ENCODE measurements at places on chromosomes 4 and X.

- DNase-seq: no peak
Measured at GRCh38 chr4:189355590-189355989, 585.1 kb upstream of the FRG1 start.

DNA sequence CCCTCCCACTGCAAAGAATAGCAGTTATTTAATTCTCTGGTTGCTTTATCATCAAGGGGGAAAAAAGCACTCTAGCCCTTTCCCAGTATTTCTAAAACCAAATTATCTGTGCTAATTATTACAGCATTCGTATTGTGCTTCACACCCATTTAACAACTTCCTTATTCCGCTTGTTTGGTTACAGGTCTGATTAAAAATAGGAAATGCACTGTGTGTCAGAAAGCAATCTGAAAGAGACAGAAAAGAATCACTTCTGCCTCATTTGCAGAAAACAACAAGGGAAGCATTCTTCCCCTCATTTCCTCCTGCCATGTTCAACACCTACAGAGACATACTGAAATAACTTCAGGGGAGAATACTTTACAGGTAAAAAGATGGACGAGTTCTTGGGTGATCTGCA lies 114.9 kb upstream of the MAP3K15 start:
- no peak for DNase-seq

DNA sequence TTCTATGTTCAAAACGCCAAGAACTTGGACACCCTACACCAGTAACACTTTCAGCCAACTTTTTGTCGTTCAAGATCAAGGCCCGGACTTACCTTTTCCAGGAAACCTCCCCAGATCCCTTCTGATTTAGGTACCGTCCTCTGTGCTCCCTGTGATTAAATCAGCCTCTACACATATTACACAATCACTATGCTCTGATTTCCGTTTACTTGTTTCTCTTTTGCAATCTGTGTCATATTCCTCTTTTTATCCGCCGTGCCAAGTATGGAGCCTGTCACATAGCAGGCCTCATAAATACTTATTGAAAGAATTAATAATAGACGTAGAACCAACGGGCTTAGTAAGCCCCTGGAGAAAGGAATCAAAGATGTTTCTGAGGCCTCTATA lies 722 bp upstream of the TMEM33 start:
- no peak for DNase-seq

- no peak for DNase-seq
Measured at GRCh38 chr4:66564901-66565651, 894.8 kb upstream of the EPHA5 start.

- DNase-seq: no peak
Measured at GRCh38 chr4:72301759-72302158, 267.3 kb downstream of the ADAMTS3 start.

- DNase-seq: no peak
Measured at GRCh38 chrX:110417128-110417527, 58.5 kb downstream of the RTL9 start.

- DNase-seq: no peak
Measured at GRCh38 chr4:56348576-56348975, 38.7 kb downstream of the AASDH start.

GRCh38 chr4:145716200-145716599 lies 36.3 kb downstream of the C4orf51 start:
- no peak for DNase-seq

DNA sequence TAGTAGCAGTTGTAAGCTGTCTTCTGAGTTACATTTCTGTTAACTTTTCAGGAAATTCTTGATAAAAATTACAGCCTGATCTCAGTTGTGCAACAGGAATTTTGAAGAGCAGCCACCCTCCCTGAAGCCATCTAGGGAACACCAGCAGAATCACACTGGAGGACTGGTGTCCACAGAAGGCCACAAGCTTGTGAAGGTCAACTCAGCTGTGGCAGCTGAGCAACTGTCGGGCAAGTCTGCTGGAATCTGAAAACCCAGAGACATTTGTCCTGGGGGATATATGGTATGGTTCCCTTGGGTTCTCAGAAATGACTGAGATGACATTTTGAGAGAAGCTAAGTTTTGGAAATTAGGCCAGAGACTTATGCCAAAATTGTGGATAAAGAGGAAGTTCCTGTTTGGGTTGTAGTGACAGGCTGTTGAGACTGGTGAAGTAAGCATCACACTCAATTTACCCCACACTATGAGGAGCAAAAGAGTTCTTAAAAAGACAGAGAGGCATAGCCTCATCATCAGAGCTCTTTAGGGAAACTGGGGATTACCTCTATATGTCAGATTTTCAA lies 78.1 kb upstream of the TNIP3 start:
- DNase-seq: no peak

- no peak for DNase-seq
Measured at GRCh38 chrX:24759786-24760185, 66.1 kb downstream of the POLA1 start.

DNA sequence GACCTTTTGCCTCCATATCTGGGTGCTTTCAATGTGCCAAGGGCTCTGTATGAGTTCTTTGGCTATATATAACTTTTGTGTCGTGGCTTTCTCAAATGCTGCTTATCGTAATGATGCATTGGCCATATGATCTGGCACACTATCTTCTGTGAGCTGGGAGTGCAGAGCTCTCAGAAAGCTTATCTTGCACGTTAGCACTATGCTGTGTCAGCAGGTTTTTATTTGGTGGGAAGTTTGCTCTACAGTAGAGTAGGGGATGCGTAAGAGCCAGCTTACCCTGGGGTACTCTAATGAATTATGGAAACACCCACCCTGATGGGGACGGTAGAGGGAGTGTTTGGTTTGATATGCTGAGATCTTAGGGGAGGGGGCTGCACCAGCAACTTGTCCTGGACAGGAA lies 119.6 kb downstream of the FAAH2 start:
- no peak for DNase-seq

DNA sequence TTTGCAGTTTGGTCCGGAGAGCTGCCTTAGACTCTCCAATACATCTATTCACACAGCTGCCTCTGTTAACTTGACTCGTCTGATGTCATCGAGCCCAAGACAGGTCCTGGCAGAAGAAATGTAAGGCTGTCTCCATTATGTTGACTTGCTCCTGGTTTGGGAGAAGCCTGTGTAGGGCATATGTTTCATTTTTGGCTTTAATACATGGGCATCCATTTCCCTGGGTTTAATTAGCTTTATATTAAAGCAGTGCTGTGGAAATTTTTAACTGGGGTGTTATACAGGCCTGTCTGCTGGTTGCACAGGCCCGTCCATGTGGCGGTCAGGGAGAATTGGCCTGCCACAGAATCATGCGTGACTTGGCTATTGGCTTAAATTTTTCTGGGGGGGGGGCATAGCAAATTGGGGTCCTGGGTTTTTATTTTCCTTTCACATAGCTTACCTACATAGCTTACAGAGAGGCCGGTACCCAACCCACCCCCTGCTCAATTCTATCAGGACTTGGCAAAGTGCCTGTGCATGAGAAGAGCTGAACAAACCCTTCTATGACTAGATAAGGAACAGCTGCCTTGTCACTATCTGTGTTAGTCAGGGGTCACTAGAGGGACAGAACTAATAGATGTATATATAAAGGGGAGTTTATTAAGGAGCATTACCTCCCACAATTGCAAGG lies 123.5 kb upstream of the WDR1 start:
- DNase-seq: no peak

- DNase-seq: no peak
Measured at GRCh38 chrX:39944416-39944815, 153.3 kb downstream of the BCOR start.

DNA sequence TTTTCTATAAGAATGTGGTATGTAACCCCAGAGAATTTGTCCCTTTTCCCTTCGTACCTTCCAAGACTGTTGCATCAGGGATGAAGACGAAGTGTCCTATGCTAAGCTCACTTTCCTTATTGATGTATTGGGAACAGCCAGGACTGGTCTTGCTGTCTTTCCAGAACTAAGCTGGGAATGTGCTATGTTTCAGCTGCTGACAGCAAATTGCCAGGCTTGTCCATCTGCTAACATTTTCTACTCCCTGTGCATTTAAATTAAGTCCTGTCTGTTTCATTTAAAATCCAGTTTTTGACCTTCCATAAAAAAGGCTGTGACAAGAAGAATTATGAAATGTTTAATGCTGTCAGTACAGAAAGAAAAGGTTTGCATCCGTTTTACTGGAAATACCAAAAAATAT lies 87.9 kb downstream of the ATP10D start:
- DNase-seq: no peak

All from stimulated activated CD4-positive, alpha-beta T cell treated with anti-CD3 and anti-CD28 coated beads, TNF-alpha, amount 100 ng/mL, for 24 hours (primary cell).